Right lung (tissue), 10 donors: ENCODE measurements at places on chromosomes 7 and 10. TPM values are rescaled to one million over a fixed set of nuclear protein-coding genes. Genes with fewer than 3 reads are reported as not detected.

DNA sequence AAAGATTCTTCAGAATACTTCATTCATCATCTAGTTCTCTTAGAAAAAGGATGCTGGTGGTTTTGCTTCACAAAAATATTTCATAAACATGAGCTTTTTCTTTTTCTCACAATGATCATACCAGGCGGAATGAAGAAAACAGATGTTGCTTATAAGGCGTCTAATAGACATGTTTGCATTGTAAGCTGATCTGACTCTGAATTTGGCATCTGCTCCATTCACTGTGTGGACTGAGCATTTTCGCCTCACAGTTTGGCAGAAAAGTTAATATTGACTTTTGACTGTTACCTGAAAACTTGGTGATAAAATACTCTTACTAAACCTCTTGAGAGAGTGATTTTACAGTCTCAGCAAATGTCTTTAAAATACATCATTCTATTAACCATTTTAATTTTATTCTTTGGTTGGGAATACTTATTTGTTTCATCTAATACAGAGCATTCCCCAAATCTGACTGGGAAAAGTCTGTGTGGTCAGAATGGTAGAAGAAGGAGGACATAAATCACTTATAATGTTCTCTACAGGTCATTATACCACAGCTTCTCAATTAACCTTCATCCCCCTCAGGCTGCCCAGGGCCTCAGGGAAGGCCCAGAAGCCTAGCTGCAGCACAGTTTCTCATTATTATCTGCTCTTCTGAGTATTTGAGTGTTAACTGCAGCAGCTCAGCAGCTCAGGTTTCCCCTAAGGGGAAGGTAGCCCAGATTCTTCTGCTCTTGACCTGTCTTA is 121.6 kb upstream of the KAT6B start:
- DNase-seq = peak; percentile 43

DNA sequence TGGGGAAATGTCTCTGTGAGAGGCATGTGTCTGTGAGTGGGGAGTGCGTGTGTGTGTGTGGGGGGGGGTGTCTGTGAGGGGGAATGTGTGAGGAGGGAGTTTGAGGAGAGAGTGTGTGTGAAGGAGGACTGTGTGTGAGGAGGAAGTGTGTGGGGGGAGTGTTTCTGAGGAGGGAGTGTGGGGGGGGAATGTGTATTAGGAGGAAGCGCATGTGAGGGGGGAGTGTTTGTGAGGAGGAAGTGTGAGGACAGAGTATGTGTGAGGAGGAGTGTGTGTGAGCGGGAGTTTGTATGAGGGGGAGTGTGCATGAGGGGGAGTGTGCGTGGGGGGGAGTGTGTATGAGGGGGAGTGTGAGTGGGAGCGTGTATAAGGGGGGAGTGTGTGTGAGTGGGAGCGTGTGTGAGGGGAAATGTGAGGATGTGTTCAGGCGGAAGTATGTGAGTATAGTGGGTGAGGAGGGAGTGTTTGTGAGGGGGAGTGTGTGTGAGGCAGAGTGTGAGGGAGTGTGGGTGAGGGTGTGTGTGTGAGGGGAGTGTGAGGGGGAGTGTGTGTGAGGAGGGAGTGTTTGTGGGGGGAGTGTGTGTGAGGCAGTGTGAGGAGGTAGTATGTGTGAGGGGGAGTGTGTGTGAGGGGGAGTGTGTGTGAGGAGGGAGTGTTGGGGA is 21.8 kb upstream of the PTPRN2 start:
- DNase-seq = no peak

DNA sequence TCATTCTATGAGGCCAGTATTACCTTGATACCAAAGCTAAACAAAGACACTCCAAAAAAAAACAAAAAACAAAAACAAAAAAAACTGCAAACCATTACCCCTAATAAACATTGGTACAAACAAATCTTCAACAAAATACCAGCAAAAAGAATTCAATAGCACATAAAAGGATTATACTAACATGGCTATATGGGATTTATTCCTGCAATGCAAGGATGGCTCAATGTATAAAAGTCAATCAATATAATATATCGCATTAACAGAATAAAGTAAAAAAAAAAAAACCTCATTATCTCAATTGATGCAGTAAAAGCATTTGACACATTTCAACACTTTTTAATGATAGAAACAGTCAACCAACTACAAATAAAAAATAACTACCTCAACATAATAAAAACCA is 233.3 kb upstream of the NFE2L3 start:
- DNase-seq = no peak

GRCh38 chr10:59968705-59969104 is 62.3 kb upstream of the CCDC6 start:
- no peak for DNase-seq

DNA sequence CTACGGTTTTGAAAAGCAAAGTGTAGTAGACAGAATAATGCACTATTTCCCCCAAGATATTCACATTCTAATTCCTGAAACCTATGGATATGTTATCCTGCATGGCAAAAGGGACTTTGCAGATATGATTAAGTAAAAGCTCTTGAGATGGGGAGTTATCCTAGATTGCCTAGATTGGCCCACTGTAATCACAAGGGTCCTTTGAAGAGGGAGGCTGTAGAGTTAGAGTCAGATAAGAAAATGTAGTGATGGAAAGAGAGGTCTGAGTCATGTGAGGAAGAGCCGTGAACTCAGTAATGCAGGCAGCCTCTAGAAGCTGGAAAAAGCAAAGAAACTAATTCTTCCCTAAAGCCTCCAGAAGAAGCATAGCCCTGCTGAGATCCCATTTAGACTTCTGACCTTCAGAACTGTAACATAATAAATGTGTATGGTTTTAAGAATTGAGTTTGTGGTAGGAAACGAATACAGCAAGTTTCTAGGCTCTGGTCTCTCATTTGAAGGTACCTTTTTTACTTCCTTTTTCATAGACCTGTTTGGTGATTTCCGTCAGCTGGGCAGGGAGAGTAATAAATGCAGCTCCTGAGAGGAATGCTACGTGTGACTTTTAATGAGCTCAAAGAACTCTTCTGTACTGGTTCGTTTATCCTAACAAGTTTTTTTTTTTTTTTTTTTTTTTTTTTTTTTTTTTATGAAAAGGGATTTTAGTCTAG is 41.9 kb upstream of the NXPH1 start:
- DNase-seq = no peak

GRCh38 chr7:24884401-24884800 is 95.6 kb downstream of the OSBPL3 start:
- DNase-seq = no peak

GRCh38 chr10:14414901-14415300 is 84.2 kb upstream of the FRMD4A start:
- DNase-seq = no peak

DNA sequence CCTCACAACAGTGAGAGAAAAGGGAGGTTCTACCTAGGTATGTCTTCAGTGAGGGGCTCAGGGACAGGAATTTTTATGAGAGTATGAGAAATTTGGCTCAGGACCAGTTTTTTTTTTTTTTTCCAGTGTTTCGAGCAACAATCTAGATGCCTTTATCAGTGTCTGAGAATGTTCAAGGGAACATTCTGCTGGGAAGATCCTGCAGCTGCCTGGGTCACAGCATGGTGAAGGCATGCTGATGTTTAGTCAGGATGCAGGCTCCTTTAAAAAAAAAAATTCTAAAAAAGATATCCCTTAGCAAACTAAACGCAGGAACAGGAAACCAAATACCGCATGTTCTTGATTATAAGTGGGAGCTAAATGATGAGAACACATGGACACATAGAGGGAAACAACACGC is 31.0 kb downstream of the SBDS start:
- no peak for DNase-seq

DNA sequence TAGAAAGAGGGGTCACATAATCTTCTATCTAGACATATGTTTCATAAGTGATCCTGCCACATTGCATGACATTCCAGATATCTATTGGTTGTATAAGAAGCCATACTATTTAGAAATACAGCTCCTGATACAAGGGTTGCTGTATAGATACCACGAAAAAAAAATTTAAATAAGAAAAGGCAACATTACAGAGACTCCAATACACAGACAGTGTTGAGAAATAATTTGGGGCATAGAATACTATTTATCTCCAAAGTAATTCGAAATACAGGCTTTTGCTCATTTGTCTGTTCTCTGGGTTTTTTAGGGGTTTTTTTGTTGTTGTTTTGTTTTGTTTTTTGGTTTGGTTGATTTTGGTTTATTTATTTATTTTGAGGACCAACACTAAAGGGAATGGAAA is 2.6 kb downstream of the IFIT2 start:
- no peak for DNase-seq

GRCh38 chr7:139495580-139496125 is 12.2 kb upstream of the KLRG2 start:
- DNase-seq = no peak

SAMD9L gene
- polyA plus RNA-seq = 10.4 TPM

TCERG1L gene
- polyA plus RNA-seq = 0.50 TPM

CPEB3 gene
- 3.3 TPM for polyA plus RNA-seq

TMEM196 gene
- polyA plus RNA-seq = 0.10 TPM

PIK3AP1 gene
- 3.0 TPM for polyA plus RNA-seq
